ENCODE measurements at places on chromosomes 1 and 21.

DNA sequence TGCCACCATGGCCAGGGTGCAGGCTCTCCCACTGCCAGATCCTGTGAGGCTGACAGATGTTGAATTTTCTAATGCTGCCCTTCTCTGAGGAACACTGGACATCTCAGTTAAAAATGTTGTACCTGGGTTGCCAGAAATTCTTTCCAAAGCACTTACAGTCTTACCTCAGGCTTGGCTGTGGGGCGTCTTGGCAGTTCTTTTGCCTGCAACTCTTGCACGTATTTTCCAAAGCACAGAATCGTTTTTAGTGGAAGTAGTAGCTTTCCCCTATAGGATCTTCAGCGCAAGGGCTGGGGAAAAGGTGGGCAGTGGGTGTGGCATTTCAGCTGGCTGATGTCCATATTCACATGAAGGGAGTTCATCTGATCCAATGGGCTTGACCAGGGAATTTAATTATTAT lies 53.9 kb downstream of the EDN2 start:
- DNase-seq, result no peak

GRCh38 chr1:117669572-117669971 lies 63.7 kb downstream of the TENT5C start:
- DNase-seq, result no peak

GRCh38 chr1:156399355-156400125 lies 30.5 kb downstream of the RHBG start:
- DNase-seq, result no peak

- DNase-seq, result no peak
Observed at GRCh38 chr1:153087652-153088051, 6.7 kb downstream of the SPRR2E start.

- no peak for DNase-seq
Observed at GRCh38 chr1:70633004-70633403, 221.9 kb downstream of the CTH start.

- DNase-seq, result no peak
Observed at GRCh38 chr1:90622666-90623065, 94.4 kb downstream of the BARHL2 start.

GRCh38 chr1:192445839-192446489 lies 129.2 kb downstream of the RGS21 start:
- DNase-seq, result peak; percentile 73

GRCh38 chr1:7113136-7113535 lies 327.9 kb downstream of the CAMTA1 start:
- no peak for DNase-seq

- no peak for DNase-seq
Observed at GRCh38 chr1:47771751-47772150, 225.4 kb downstream of the TRABD2B start.

DNA sequence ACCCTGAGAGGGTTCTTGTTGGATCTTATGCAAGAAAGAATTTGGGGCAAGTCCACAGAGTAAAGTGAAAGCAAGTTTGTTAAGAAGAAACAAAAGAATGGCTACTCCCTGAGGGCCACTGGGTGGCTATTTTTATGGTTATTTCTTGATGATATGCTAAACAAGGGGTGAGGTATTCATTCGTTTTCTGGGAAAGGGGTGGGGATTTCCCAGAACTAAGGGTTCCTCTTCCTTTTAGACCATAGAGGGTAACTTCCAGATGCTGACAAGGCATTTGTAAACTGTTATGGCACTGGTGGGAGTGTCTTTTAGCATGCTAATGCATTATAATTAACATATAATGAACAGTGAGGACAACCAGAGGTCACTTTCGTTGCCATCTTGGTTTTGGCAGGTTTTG lies 18.2 kb upstream of the IFI6 start:
- no peak for DNase-seq

GRCh38 chr1:160494620-160495019 lies 28.4 kb downstream of the SLAMF6 start:
- DNase-seq, result no peak

- DNase-seq, result peak; percentile 11
Observed at GRCh38 chr1:194014014-194014413, 827.6 kb upstream of the B3GALT2 start.

DNA sequence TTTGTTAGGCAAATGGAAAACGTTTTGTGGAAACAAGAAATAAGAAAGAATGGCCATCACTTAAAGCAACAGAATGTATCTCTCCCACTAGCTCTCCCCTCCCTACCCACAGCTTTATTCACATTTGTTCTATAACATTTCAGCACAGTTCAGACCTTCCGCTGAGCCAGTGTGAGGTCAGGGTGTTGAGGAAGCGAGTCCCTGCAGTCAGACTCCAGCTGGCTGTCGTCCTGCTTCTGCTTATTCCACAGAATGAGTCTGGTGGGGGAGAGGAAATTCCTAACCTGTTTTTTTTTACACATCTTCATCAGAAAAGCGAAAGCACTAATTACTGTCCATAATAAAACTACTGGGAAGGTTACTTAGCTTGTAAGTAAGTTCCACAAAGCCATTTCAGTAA lies 39.0 kb downstream of the MRPL39 start:
- DNase-seq, result peak; percentile 76

DNA sequence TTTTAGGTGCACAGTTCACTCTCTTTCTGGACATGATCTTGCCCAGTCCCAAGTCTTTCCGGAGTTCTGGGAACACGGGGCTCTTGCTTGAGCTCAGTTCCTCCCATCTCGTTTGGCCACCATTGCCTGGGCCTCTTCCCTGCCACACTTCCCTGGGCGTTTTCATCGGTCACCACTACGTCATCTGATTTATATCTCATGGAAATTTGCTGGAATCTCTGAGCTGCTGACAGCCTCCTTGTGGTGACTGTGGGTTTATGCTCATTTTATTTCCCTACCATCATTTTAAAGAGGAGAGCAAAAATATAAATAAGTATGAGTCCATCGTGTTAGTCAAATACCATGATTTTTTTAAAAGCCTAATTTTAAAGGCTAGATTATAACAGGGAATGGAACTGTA lies 449.1 kb upstream of the KAZN start:
- DNase-seq, result no peak

DNA sequence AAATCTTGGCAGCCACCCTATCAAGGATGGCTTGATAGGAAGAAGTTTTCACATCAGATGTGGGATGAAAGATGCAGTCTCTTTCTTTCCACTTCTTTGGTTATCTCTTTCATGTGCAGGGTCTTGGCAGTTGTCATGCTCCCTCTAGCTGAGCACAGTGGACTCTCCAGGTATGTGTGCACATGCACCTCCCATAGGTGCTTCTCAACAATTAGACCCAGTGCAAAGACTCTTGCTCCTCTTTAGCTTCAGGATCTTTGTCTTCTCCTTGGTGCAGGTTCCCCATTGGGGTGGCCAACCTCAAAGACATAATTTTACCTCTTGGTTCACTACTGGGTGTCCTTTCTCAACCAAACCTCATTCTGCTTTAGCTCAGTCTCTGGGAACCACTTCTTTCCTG lies 80.7 kb downstream of the TBX15 start:
- DNase-seq, result no peak

DNA sequence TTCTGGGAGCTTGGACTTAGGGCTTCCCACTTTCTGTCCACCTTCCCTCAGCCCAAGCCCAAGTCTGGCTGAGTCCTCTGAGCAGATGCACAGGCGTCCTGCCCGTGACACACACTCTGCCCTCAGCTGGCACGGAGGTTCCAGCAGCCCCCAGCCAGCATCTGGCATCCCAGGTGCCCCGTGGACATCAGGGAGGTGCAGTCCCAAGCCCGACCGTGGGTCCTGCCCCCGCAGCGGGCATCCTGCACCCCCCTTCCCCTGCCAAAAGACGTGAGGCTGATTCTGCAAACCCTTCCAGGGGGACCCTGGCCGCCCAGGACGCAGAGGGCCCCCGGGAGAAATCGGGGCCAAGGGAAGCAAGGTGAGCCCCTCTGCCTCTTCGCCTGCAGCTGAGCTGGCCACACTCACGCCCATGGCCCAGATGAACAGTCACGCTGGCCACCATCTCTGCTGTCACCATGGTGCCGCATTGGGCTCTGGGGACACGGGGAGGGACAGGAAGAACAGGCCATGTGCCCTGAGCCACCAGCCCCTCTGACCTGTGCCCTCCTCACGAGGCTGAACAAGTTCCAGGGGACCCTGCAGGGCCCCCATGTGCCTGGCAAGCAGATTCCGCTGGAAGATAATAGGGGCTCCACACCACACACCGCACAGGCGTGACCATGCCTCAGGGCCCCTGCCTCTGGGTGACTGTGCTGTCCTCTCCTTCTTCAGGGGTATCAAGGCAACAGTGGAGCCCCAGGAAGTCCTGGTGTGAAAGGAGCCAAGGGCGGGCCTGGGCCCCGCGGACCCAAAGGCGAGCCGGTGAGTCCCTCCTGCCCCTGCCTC lies 20.6 kb downstream of the COL6A2 start:
- DNase-seq, result no peak

- DNase-seq, result no peak
Observed at GRCh38 chr1:9654834-9655723, 3.5 kb downstream of the PIK3CD start.

DNA sequence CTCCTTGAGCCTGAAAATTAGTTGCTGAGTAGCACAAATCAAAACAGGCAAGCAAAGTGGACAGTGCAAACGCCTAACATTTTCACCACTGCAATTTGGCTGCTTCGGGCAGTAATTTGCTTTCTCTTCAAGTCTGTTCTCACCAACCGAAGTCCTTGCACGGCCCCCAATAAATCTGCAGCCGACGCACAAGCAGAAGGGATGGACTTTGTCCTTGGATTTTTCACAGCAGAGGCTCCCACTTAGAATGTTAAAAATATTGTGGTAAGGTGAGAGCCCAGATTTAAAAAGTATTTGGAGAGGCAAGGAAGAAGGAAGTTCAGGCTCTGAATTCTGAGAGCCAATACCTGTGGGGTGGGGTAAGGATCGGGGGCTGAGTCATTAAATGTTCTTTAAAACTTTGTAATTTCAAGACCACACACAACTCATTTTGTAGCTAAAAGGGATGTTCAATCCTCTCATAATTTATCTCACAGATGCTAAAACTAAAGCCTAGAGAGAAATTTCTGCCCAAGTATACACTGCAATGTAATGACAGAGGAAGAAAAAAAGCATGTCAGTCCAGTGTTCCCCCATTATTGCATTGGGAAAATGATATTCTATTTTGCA lies 6.2 kb downstream of the CD247 start:
- DNase-seq, result no peak

DNA sequence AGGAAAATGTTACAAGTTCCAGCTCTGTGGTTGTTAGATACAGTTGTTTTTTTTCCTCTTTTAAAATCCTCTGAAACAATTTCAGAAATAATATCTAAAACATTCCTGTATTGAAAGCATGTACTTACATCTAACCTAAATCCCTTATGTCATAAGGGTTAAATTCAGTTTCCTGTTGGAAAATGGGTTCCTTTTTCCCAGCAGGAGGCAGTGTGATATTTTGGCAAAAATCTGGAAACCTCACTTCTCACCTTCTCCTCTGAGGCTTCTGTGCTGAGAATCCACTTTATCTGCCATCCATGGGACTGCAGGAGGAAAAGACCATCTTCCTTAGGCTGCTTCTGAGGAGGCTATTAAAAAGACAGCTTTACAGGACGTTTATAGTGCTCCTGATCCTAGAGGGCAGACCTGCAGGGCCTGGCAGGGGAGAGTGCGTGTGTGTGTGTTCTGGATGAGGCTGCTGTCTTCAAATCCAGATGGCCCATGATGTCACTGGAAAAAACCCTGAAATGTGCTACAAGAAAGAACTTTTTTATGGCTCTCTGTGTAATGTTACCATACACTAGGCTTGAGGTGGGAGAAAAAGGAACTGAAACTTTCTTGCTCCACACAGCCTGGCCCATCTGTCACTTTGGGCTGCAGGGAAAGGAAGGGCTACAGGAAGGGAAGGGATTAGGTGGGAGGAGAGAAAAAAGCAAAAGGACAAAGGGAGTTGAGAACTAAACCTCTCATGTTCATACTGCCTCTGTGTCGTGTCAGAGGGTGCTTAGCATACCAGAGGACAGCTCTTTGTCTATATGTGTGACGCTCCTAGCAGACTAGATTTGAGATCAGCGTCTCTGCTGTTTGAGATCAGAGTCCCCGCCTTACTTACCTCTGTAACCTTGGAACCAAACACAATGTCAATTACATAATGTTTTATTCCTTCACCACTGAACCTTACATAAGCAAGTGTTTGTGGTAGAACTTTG lies 379.2 kb upstream of the SPAG17 start:
- DNase-seq, result no peak

GRCh38 chr1:1344655-1345361 lies 4.4 kb downstream of the DVL1 start:
- no peak for DNase-seq

DNA sequence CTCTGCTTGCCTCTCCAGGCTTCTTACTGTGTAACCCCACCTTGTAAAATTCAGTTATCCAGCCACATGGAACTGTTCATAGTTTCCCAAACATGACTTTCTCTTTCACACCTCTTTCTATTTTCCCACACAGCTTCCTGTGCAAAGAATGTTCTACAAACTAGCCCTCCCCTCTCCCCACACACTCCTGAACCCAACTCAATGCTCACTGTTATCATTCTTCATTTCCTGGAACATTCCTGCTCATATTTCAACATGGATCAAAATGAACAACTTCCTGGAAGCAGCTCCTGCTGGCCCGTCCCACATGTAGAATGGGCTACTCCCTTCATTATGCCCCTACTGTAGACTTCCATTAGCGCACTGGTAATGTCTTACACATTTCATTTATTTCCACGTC lies 7.5 kb upstream of the HSD11B1 start:
- DNase-seq, result peak; percentile 33

DNA sequence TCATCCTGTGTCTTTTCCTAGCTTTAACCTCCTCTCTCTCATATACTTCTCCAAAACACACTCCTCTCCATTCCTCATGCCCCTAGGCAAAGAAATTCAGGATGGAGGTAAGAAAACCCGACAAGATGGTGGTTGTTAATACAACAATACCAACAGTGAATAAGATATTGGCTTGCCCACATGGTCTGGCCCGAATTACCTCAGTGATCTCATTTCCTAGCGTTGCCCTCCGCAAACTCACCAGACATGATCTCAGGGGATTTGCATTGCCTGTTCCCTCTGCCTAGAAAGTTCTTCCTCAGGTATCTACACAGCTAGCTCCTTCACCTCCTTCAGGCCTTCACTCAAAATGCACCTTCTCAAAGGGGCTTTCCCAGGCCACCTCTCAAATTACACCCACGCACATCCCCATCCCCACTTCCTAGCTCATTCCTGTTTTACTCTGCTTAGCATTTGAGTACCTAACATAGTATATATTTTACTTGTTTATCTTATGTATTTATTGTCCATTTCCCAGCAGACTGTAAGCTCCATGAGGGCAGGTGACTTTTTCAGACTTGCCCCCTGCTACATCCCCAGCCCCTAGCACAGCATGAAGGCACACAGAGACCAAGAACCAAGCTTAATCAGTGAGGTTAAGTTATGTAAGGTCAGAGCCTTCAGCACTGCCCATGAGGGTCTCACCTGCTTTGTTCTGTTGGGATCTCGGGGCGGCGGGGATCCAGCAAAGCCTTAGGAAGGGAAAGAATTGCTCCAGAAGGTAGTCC lies 10.2 kb upstream of the UBR4 start:
- no peak for DNase-seq

Measured in cardiac fibroblast (primary cell).